Activated T-cell treated with anti-CD3 and anti-CD28 coated beads, Interleukin-2, amount 50 U/mL, for 72 hours (primary cell): ENCODE measurements at places on chromosomes 2 and 18.
A peak's percentile ranks its signal among the peaks of the same experiment; 100 is the strongest.

DNA sequence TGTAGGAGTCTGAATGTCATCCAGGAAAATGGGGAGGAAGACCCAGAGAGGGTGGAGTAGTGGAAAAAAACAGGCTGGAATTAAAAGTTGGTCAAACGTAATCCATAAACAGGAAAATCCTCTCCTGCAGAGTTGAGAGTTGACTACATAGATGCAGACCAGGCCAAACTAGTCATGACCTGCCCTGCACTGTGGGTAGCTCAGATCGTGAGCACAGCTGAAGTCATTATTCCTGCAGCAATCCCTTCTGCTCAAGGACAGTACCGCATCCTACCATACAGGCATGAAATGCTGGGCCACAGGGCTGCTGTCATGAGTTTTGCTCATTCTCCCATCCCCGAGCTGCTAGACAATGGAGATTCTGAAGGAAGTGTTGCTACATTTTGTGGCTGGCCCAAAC lies 352.2 kb downstream of the EN1 start:
- no peak for DNase-seq

GRCh38 chr18:50441501-50441900 lies 66.7 kb downstream of the SKA1 start:
- DNase-seq: no peak

GRCh38 chr2:158649846-158650245 lies 145.3 kb upstream of the DAPL1 start:
- no peak for DNase-seq

GRCh38 chr18:55256226-55256928 lies 297.1 kb upstream of the CCDC68 start:
- no peak for DNase-seq

DNA sequence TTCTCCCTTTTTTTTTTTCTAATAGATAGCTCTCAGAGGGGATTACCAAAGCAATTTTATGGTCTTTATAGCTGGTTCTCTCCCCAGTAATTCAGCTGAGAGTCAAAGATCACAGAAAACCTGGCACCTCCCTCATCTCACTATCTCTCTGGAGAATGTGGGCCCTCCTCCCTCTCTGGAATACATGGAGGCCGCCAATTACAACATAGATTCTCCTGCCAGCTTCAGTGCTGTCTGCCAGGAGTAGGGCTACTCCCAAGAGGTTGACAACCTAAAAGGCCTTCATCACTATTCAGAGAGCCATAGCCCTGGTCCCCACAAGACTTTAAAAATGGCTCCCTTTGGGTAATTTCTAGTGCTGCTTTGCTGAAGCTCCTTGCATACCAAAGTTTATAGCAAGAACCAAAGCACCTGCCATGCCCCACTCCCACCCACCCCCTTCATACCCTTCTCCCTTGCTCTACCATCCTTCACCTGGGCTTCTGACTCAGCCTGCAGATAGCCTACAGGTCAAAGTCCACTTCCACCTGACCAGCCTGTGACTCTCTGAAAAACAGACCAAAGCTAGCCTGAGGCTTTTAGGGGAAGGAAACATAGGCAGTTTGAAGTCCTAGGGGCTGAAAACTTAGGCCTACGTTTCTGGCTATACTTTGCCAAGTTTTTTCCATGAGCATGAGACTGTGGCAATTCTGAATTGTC lies 472.3 kb downstream of the TNS1 start:
- no peak for DNase-seq

- peak; percentile 54 for DNase-seq
Observed at GRCh38 chr18:48820483-48821250, 130.1 kb downstream of the SMAD7 start.

GRCh38 chr2:68734176-68734575 lies 435 bp upstream of the ARHGAP25 start:
- DNase-seq: no peak

GRCh38 chr18:24068945-24069693 lies 54.6 kb downstream of the TTC39C start:
- no peak for DNase-seq

DNA sequence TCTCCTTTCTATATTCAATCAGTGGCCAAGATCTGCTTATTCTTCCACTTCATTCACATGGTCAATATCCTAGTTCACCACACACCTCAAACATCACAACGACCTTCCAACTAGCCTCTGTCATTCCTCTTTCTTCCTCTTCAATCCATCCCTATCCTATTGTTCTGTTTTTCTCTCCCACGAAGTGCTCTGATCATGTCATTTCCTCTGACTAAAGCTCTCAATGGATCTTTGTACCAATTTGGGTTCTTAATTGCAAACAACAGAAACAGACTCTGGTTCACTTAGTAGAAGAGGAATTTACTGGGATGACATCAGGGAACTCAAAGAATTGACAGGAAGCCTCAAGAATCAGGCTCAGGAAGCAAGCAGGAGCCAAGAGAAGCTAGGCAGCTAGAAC lies 23.5 kb downstream of the WNT10A start:
- no peak for DNase-seq

DNA sequence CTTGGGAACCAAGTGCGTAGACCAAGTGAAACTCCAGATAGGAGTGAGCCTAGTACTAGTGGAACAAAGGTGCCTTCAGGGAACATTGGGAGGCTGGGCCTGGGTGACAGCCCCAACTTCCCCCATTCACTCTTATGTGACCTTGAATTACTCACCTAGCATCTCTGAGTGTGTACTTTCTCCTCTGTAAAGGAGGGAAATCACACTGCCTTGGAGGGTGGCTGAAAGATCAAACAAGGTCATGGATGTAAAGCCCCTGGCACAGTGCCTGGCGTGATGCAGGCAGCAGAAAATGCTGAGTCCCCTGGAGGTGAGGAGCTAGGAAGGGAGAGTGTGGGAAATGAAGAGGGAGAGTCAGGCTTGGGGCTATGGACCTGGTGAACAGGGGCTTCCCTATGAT lies 45.9 kb downstream of the MARCO start:
- no peak for DNase-seq

GRCh38 chr2:235463893-235464292 lies 29.9 kb upstream of the AGAP1 start:
- DNase-seq: no peak

DNA sequence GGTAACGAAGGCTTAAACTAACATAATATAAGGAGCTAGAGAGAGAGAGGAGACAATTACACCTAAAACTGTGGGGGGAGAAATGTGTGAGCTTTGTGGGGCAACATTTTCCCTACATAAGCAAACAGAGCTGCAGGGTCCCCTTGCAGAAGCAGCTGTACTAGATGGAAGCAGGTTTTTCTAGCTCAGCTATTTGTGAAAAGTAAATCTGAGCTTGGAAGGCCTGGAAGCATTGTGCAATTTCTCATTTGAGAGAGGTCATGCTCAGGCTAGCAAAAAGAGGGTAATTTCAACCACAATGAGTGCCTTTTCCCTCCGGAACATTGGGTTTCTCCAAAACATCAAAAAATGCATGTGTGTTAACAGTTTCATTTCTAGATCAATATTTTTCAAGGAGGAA lies 130.0 kb downstream of the ARL4C start:
- DNase-seq: no peak

DNA sequence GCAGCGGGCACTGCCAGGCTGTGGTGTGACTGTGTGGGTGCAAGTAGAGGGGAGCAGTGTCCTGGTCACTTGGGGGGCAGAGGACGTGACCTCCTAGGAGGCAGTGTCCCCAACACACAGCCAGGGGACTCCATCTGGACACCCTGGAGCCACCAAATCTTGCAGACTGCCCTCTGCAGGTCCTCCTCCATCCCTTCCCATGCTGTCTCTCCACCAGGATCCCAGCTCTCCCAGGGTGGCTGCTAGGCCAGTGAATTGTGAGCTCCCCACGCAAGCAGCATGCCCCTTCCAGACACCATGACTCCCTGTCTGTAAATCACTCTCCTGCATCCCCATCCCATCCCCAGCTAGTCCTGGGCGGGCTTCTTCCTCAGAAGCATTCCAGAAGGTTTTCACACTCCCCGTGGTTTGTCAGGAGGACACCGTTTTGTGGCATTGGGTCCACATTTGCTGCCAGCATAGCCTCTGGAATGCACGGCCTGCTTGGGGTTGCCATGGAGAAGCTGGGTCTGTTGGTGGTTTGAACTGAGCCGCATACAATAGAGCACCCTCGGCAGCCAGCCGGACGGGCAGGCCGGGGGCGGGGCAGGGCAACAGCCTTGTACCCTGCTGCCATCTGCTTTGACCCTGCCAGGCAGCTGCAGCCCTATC lies 210.7 kb downstream of the KLHL29 start:
- DNase-seq: no peak

- DNase-seq: no peak
Observed at GRCh38 chr18:6566338-6566911, 151.7 kb upstream of the L3MBTL4 start.

DNA sequence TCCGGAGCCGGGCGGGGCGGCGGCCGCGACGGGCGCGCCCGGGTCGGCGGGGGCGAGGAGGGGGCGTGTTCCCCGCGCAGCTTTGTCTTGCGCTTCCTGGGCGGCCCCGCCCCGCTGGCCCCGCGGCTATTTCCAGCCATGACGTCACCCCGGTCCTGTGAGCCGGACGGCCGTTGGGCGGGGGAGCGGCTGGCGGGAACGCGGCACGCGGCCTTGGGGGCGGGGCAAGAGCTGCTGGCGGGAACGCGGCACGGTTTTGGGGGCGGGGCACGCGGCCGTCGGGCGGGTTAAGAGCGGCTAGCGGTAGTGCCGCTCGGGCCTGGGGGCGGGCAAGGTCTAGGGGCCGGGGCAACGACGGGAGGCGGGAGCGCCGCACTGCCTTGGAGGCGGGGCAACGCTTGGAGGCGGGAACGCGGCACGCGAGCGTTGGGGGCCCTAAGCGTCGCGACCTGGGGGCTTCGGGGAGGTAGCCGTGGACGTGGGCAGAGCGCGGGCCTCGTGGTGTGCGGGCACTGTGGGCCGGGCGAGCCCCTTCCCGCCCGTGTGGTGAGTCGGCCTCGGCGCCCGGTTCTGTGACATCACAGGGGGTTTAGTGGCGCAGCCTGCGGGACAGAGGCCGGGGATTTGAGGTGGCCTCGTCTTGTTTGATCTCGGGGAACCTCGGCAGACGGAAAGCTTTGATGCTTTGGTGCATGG lies 704 bp downstream of the KLF11 start:
- DNase-seq: peak; percentile 97

GRCh38 chr18:57107140-57107832 lies 39.6 kb upstream of the BOD1L2 start:
- no peak for DNase-seq

GRCh38 chr18:10310626-10311025 lies 143.8 kb upstream of the APCDD1 start:
- DNase-seq: no peak

DNA sequence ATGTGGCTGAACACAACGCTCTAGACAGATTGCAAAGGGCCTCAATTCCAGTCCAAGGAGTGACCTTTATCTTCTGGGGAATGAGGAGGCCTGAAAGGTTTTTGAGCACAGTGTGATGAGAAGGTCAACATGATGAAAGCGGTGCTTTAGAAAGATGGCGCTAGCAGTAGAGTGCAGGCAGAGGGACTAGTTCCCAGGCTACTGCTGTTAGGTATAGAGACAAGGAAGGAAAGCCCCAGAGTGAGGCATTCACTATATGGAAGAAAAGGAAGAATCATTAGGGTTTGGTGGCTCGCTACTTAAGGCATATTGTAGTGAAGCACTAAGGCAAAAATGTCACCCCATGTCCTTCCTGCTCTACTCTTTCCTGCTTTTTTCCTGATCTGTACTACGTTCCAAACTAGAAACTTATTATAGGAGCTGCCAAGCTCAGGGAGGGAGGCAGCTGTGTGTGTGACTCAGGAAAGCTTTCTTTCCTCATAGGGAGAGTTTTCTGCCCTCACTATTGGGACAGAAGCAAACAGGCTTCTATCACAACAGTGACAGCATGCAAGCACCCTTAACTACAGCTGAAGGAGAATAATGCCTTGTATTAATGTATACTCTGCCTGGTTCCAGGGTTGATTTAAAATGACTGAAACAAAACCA lies 160.8 kb upstream of the CAVIN2 start:
- DNase-seq: no peak

GRCh38 chr18:32550963-32551362 lies 80.3 kb upstream of the GAREM1 start:
- DNase-seq: no peak

DNA sequence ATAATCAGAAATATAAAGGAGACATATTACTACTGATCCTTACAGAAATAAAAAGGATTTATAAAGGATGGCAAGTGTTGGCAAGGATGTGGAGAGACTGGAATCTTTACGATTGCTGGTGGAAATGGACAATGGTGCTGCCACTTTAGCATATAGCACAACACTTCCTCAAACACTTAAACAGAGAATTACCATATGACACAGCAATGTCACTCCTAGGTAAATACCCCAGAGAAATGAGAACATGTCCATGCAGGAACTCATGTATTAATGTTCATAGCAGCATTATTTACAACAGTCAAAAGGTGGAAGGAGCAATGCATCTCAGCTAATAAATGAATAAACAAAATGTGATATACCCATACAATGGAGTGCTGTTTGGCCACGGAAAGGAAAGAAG lies 137.5 kb downstream of the NDUFA10 start:
- no peak for DNase-seq

DNA sequence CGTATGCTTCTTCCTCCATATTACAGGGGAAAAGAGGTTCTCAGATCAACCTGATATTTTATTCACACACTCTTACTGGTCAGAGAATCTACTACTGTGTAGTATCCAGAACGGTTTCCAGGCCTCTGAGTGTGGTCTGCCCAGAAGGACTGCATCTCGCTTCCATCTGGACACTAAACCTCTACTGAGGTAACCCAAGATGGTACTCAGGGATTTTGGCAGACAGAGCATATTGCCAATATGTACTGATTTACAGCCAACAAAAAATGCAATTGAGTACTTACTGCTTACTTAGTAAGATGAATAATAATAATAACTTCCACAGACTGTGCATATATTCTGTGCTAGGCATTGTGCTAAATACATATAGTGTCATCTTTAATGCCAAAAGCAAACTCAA lies 55.8 kb downstream of the CYRIA start:
- DNase-seq: no peak

- DNase-seq: no peak
Observed at GRCh38 chr2:159640176-159640575, 23.8 kb upstream of the BAZ2B start.

DNA sequence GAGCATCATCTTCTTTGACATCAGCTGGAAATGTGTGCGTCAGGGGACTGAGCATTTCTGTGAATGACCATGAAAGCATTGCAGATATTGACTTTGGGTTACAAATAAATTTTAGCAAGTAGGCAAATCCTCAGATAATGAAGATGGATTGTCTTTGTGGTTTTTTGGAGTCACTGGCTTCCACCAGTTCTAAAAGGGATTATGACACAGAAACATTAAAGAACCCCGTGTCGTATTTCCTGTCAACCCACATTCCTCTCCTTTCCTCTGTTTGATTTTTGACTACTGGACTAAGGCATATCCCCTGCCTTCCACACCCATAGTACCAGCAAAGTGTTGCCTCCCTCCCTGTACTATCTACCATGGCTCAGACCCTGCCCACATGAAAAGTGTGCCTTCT lies 268.1 kb downstream of the MYO3B start:
- no peak for DNase-seq

DNA sequence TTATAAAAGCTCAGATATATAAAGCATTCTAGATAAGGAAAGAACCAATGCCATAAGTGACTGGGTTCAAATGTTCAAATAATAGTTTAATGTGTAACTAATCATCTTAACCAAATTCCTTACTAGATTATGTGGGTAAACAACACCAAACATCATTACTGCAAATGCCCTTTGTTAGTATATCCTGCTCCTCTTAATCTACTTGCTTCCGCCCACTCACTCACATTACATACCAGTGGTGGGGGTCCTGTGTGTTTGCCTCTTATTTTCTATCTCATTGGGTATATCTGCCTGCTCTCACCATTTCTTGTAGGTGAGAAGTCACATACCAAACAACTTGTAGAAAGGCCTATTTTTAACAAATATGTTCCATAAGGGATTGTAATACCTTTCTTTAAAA lies 562.1 kb downstream of the NRXN1 start:
- DNase-seq: no peak
